Activated CD4-positive, alpha-beta T cell treated with anti-CD3 and anti-CD28 coated beads for 24 hours (primary cell): ENCODE measurements at places on chromosomes 12 and 14.

GRCh38 chr14:45633220-45633984, 380.4 kb upstream of the MIS18BP1 start:
- no peak for DNase-seq

GRCh38 chr14:61221906-61222305, 59.2 kb downstream of the TMEM30B start:
- DNase-seq = no peak

DNA sequence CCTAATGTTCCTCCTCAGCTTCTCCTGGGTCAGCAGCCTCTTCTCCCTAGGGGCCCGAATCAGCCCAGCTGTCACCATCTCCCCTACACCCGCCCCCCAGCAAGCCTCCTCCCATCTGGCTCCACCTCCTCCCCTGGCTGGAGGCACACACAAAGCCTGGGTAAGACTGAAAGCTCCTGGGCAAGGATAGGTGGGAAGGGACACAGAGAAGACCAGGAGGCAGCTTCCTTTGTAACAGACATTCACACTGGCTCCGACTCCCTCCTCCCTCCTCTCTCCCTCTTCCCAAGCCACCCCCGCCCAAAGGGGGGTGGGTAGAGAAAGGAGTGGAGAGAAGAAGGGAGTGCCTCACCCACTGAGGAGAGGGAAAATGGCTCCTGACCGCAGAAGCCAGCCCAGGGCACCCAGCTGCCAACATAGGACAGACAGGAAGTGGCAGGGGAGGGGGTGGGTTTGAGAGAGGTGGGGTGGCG, 4.0 kb downstream of the CHD4 start:
- no peak for DNase-seq

- no peak for DNase-seq
Observed at GRCh38 chr12:86727160-86727559, 471.0 kb upstream of the MGAT4C start.

- DNase-seq = no peak
Observed at GRCh38 chr12:129351481-129351880, 498.2 kb downstream of the GLT1D1 start.

DNA sequence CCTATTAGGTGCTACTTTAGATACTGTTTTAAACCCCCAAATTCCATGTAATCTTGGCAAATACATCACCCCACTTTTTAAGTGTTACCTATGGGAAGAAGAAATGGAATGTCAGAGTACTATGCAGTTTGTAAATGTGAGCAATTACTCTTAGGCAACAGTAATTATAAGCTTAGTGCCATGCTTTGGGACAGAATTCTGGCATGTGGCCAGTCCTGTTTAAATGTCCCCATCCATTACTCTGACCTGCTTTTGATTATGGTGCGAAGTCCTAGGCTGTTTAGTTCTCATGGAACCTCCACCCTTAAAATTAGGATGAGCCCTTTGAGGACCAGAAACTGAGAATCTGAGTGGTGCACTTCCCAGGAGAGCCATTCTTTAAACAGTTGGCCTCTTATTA, 321.4 kb upstream of the RGS6 start:
- DNase-seq = no peak
